GOT3 (cell line): ENCODE measurements at places on chromosomes 2 and 18.

- no peak for DNase-seq
Measured at GRCh38 chr2:46303822-46304221, 6.6 kb downstream of the EPAS1 start.

DNA sequence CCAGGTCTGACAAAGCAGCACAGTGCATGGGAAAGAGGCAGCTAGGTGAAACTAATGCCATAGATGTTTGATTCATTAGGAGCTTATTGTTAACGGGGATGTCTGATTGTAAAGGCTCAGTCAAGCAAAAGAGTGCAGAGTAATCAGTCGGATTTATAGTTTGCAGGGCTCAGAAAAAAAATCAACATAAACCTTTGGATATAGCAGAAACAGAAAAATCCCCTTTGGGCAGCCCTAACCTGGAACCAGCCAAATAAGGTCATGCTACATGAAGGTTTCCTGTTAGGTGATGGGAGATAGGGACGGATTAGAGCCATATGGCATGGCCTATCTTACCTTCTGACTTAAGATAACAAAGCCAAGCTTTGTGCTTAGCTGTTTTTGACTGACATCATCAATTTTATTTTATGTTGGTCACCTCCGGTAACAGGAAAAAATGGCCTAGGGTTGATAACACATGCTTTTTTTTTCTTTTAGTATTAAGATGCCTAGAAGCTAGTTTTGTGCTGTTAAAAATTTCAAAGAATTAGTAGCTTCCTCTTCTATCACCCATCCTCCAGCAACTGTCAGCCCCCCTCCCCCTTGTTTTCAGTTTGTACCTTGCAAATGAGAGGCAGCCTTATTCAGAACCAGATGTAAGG lies 60.7 kb upstream of the ZEB2 start:
- DNase-seq: no peak

DNA sequence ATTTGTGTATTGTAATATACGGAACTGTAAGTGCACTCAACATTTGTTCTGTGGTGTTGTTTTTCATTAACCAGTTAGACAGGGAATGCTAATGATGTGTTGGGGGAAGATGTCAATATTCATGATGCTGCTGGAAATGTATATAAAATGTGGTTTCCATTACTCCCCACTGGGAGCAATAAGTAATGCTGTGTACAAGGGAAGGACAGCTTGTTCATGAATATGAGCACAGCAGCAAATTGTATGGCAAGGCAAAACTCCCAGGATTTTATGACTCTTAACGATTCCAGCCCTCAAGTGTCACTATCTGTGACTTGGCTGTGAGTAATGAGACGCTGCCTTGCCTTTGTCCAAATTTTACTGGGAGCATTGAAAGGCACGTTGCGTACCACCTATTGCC lies 312.4 kb upstream of the DDX18 start:
- no peak for DNase-seq

DNA sequence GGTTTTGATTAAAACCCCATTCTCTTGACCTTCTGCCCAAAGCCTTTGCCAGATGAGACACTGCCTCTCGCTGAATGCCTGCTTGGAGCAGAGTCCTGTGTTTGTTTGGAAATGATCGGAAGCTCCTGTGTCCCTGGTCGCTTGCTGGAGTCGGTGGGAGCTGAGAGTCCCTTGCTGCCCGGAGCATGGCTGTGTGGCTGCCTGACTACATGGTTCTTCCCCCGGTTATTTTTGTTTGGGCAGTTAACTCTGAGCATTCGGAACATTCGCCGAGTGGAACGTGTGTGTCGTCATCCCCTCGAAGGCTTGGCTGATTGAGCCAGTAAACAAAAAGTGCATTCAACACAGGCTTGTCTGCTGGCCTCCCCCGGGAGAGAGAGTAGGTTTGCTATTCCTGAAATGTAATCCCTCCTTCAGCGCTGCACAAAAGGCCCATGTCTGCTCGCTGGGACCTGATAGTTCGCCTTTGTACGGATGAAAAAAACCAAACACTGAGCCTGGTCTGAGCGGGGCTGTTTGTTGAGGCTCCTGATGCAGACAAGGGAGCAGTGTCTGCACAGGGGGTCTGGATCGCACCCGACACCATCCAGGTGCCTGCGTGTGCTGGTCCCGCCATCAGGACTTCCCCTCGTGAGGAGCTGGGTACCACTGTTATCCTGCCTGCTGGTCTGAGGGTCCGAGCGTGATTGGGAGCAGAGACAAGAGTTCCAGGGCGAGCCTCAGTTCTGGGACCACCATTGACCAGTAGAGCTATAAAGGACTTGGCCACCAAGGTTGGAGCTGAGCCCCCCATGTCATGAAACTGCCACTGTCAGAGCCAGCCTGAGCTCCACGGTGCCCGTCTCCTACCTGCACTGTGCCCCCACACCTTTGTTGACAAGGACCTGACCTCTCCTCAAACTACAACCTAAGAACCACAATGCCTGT lies 83.8 kb downstream of the AGAP1 start:
- no peak for DNase-seq

DNA sequence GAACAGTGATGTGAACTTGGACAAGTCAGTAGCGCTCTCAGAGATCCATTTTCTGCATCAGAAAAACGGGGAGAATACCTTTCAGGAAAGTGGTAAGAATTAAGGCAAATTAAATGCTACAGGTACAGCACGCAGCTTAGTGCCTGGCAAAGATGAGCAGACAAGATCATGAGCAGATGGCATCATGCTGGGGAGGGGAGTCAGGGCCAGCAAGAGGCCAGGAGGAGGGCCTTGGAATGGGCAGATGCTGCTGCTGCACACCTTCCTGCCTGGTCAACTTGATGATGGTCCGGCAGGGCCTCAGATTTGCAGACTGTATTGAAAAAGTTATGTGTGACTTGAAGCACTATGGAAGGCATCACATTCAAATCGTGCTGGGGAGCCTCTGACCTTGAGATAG lies 72.9 kb downstream of the GALNT14 start:
- no peak for DNase-seq
